ENCODE measurements at places on chromosomes 3 and 15. TPM values are rescaled to one million over a fixed set of nuclear protein-coding genes. Genes with fewer than 3 reads are reported as not detected.

DNA sequence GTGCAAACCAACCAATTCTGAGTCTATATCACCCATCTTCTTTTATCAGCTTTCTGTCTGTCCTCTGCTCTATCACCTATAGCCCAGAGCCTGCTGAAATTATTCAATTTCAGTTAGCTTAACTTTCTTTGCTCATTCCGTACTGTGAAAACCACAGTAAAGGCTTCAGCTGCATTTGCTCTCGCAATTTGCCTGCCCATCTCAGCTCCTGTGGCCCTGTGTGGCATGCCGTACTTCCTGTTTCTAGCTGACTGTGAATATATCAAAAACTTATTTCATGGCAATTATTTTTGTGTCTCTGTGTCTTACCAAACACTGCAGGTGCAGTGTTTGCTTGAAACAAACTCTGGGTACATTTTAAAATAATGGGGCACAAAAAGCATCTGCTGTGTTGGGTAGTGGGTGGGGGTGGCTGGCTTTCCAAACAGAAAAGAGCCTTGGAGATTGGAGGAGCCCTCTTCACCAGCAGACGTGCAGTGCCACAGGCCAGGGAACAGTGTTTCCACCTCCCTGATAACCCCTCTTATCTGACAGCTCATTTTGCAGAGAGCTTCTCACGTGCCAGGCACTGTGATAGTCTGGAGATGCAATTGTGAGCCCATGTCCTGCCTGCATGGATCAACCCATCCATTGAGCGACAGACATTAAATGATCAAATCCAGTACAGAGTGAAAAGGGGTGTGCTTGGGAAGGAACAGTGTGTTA is 45.2 kb downstream of the GASK1A start:
- DNase-seq, result no peak

DNA sequence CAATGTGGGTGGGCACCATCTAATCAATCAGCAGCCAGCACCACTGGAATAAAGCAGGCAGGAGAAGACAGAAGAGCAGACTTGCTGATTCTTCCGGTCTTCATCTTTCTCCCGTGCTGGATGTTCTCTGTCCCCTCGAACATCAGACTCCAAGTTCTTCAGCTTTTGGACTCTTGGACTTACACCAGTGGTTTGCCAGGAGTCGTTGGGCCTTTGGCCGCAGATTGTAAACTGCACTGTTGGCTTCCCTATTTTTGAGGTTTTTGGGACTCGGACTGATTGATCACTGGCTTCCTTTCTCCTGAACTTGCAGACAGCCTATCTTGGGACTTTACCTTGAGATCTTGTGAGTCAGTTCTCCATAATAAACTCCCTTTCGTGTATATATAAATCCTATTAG is 292.8 kb downstream of the BCHE start:
- no peak for DNase-seq

DNA sequence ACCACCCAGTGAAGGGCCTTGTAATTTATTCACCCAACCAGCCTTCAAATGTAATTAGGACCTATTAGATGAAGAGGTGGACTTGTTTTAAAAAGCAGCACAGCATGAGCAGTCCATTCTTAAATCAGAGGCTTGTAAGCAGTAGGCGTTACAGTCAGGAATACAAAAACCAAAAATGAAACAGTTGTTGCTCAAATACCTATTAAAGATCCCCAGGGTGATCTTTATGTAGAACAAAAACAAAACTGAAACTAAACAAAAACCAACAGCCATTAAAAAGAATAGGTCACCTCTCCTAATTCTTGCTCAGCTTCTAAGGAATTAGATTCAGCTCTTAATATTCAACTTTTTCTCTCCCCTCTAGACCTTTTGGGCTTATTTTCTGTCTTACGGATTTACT is 104.9 kb upstream of the ST8SIA2 start:
- no peak for DNase-seq

ASB14 gene
- total RNA-seq, result not detected

DNA sequence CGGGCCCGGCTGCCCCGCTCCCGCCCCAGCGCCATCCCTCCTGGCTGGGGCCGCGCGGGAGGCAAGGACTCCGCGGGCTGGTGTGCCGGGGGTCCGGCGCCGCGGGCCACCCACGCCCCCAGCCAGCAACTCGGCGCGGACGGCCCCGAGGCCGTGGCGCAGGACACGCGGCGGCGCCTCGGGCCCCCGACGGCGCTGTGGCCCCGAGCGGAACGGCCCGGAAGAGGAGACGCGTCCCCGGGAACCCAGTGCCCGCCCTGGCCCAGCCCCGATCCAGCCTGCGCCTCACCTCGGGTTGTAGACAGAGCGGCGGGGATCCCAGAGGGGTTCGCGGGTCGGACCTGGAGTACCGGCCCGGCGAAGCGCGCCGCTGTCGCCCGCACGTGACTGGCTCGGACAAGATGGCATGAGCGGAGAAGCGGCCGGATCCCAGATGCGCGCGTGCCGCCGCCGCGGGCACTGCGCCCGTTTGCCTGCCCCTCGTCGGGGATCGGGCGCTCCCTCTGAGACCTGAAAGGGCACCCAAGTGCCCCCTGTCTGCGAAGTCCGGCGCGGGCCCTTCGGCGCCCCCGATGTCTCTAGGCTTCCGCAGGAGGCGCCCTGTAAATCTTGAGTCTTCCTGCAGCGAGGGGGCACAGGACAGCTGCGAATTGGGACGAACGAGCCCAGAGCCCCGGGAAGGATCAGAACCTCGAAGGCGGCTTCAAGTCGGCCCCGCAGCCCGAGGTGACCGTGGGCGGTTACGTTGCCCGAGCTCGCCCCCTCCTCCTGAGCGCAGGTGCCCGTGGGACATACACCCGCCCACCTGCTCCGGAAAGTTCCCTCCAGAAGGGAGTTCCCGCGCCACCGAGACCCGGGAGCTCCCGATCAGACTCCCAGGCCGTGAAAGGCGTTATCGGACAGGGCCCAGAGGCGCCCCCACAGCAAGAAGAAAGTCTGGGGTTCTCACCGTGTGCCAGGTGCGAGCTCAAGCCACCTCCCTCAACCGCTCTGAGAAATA is 598 bp upstream of the SFMBT1 start:
- DNase-seq, result peak; percentile 47

DNA sequence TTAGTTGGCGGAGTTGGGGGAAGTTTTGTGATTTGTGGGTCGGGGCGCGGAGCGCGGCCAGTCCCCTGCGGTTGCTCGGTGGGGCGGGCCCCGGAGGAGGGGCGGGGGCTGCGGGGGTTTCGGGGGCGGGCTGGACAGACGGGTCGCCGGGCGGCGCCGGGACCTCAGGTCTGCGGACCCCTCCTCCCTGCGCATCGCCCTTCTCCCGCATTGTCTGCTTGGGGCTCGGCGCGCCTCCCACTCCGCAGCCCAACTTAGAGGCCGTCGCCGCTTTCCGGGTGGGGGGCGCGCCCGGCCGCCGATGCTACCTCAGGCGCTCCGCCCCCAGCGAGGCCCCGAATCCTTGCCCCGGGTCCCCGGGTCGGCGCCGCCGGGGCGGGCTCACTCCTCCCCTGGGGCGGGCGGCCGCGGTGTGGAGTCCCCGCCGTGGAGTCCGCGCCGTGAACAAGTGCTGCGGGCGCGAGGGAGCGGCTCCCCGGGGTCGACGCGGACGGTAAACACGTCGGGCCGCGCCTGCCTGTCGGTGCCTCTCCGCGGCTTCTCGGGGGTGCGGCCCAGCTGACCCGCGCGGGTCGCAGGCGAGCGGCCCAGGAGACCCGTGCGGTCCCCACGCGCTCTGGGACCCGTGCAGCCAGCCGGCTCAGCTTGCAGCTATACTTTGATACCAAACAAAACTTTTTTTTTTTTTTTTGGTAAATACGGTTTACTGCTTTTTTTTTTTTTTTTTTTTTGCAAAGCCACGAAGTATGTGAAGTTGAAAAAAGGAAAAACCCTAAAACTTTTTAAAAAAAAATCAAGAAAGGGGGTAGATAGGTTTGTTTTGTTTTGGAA is 624 bp downstream of the AKAP13 start:
- DNase-seq, result no peak

DNA sequence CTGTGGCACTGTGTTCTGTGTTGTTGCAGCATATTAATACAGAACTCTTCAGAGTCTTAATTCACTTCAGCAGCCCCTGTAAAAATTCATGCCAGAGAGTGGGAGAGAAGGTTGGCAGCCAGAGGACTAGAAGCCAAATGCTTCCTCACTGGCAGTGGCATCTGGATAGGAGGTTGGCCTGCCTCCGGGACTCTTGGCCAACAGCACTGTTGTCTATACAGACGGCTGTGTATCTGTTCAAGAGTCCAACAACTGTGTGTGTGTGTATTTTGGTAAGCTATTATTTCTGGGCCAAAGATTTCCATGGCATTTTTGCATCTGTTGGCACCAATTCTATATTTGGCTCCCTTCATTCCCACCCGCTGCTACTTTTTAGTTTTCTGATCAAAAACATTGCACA is 156.0 kb upstream of the SOX2 start:
- peak; percentile 76 for DNase-seq

DNA sequence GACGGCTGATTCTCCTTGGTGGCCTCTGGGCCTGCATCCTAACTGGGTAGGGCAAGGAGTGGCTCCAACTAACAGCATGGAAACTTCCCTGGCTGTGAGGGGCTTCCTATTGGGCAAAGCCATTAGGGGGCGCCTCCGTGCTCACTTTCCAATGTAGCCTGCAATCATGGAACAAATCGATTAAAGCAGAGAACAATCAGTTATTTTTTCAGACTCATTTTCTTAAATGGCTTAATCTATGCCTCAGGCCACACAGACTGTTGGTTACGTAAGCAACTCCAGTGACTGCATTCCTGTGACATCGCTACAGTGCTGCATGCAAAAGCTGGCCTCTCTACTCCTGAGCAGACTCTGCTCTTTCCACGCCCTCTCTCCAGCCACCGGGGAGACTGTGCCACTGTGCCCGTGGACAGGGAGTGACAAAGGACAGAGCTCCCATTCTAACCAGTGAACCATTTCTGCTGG is 278.9 kb downstream of the KLF13 start:
- DNase-seq, result no peak

ARNT2 gene
- 270 TPM for total RNA-seq

GRCh38 chr15:65101411-65101890 is 13.5 kb downstream of the UBAP1L start:
- peak; percentile 44 for DNase-seq

GRCh38 chr3:41525303-41526064 is 326.2 kb downstream of the CTNNB1 start:
- DNase-seq, result no peak

CHDH gene
- total RNA-seq, result 19.8 TPM

GRCh38 chr15:101676921-101677329 is 24.7 kb upstream of the TM2D3 start:
- no peak for DNase-seq

GRCh38 chr3:135490219-135490915 is 475.2 kb upstream of the PPP2R3A start:
- DNase-seq, result no peak

DNA sequence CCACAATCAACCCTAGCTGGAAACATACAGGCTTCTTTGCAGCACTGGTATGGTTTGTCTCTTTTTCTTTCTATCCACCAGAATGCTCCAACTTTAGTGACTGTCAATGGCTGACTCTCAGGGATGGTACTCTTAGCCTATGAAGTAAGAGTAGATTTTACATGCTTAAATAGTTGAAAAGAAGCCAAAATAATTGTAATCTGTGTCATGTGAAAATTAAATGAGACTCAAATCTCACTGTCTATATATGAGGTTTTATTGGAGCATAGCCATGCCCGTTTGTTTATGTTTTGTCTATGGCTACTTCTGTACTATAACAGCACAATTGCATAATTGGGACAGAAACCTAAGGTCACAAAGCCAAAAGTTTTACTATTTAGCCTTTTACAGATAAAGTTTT is 29.1 kb upstream of the PDZRN3 start:
- no peak for DNase-seq

GRCh38 chr3:64188810-64189560 is 36.3 kb downstream of the PRICKLE2 start:
- DNase-seq, result peak; percentile 37

- DNase-seq, result no peak
These were observed 224.4 kb upstream of the ATP11B start for GRCh38 chr3:182568876-182569275.

- DNase-seq, result no peak
These were observed 913 bp upstream of the SCN5A start for GRCh38 chr3:38650248-38650951.

SLC24A5 gene
- not detected for total RNA-seq

DNA sequence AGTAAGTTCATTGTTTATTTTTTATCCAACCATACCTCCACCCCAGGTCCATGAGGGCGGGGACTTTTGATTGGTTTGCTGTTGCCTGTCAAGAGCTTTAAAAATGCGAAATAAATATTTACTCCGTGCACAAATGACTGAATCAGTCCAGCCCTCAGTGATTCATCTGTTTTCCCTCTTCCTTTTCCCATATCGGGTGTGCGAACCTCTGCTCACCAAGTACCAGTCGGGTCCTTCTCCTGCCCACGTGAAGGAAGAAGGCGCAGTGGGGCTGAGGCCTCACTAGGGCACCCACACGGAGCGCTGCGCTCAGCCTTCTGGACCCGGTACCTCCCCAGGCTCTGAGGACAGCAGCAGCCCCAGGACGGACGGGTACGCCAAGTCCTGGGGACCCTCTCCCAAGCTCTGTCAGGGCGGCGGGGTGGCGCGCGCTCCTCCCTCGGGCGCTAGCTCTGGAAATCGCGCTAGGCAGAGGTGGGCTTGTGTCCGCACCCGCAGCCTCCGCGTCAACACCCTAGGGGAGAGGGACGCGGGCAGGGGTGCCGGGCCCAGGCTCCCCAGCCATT is 70.5 kb upstream of the EPHB3 start:
- no peak for DNase-seq

GRCh38 chr3:12541625-12542024 is 3.7 kb downstream of the MKRN2OS start:
- no peak for DNase-seq

SH3BP5 gene
- 61.6 TPM for total RNA-seq

DNA sequence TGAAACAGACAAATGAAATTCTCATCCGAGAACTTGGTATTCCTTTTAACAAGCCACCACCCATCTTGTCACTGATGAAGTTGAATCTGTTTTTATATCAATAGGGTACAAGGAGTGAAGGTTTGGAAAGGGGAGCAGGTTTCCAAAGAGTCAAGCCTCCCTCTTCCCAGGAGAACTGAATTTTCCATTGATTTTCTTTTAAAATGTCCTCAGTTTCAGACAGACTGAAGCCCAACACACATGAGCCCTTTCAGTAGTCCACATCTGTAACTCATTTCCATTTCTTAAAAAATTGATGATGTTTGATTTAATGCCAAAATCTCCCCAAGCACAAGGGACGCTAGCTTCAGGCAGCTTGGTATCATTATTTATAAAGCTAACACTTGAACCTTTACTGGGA is 187.7 kb downstream of the FOXB1 start:
- no peak for DNase-seq
